ENCODE measurements at places on chromosomes 6 and 20.

GRCh38 chr6:26045928-26046368 lies 41.3 kb upstream of the HFE start:
- DNase-seq = no peak

GRCh38 chr20:56986931-56987720 lies 279.3 kb downstream of the BMP7 start:
- DNase-seq = no peak

GRCh38 chr20:14717134-14717999 lies 380.0 kb upstream of the FLRT3 start:
- DNase-seq = no peak

GRCh38 chr6:95576218-95576997 lies 927 bp upstream of the MANEA start:
- no peak for DNase-seq

- DNase-seq = no peak
Measured at GRCh38 chr6:30748851-30749540, 4.6 kb upstream of the IER3 start.

DNA sequence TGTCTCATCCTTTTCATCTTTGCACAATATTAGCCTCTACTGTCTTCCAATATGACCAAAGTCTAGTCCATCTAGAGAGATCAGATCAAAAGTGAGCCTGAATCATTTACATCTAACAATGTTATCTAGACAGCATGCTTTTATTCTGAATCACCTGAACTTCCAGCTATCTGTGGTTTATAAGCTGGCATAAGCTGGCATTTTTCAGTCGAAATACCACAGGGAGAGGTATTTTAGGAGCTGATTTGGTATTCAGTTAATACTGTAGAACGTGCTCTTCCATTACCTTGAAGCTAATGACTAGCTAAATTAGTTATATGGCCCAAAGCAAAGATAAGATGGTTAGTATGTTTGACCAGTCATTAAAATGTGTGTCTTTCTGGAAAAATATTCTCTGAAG lies 188.3 kb upstream of the AGPAT4 start:
- DNase-seq = no peak

DNA sequence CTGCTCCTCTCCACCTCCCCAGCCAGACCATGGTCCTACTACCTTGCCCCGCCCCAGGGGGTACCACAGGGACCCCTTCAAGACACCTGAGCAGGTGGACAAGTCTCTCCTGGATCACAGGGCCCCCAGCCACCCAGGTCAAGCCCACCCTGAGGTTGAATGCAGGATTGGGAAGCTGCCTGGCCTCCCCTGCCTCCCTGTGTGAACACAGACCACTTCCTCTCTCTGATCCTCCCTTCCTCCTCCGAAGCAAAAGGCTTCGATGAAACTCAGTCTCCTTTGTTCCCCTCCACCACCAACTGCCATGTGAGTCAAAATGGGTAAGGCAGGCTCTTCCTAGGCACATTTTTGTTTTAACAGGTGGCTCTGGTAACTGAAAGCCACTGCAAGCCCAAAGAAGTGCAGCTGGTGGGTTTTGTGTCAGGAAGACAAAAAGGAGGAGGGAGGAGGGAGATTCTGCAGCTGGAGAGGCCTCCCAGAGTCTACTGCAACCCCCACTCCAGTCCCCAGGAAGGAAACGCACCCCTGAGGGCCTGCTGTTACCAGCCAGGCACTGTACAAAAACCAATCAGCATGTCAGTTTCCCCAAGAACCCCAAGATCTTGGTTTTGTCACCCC lies 5.4 kb downstream of the ADA start:
- no peak for DNase-seq

DNA sequence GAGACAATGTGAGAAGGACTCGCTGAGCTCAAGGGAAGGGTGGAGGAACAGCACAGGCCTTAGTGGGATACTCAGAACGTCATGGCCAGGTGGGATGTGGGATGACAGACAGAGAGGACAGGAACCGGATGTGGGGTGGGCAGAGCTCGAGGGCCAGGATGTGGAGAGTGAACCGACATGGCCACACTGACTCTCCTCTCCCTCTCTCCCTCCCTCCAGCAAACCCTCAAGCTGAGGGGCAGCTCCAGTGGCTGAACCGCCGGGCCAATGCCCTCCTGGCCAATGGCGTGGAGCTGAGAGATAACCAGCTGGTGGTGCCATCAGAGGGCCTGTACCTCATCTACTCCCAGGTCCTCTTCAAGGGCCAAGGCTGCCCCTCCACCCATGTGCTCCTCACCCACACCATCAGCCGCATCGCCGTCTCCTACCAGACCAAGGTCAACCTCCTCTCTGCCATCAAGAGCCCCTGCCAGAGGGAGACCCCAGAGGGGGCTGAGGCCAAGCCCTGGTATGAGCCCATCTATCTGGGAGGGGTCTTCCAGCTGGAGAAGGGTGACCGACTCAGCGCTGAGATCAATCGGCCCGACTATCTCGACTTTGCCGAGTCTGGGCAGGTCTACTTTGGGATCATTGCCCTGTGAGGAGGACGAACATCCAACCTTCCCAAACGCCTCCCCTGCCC lies 1.7 kb downstream of the TNF start:
- no peak for DNase-seq

DNA sequence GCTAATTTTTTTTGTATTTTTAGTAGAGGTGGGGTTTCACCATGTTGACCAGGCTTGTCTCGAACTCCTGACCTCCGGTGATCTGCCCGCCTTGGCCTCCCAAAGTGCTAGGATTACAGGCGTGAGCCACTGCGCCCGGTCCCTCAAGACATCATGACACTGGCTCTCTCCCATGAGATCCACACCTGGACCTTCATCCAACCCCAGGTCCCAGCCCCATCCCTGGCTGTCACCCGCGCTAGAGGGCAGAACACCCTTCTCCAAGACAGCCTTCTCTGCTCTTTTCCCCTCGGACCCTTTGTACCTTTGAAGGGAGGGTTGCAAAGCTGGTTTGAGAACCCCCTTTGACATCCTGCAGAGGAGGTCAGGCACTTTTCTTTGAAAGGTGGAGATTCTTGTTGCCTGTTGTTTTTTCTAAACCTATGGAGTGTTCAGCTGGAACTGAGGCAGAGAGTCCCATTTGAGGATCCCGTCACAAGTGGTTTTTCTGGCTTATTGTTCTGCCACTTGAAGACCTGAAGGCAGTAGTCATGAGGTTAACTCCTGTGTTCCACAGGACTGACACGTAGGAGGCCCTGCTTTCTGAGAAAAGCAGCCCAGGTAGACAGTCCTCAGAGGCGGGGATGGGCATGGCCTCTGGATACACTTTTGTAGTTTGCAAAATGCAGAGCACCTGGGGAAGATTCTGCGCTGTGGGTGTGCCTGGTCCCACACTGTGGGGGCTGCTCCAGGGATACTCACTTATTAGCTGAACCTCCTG lies 171.1 kb upstream of the SNX9 start:
- DNase-seq = no peak

- peak; percentile 3 for DNase-seq
Measured at GRCh38 chr6:62775427-62776022, 435.7 kb upstream of the FKBP1C start.

DNA sequence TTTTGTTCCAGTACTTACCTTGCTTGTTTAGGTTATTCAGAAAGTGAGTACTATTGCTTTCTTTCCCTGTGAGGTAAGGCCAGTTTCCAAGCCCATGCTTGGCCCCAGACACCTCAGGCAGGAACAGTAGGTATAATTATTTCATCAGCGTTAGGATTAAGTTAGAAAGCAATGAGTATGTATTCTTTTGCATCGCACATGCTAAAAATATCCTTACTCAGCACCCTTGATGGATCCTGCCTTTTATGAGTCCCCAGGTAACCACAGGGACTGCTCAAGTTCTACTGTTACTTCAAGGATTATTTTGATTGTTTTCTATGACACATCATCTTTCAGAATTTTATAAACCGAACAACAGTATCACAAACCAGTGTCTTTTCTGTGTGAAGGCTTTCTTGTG lies 128.9 kb downstream of the FARS2 start:
- DNase-seq = no peak

DNA sequence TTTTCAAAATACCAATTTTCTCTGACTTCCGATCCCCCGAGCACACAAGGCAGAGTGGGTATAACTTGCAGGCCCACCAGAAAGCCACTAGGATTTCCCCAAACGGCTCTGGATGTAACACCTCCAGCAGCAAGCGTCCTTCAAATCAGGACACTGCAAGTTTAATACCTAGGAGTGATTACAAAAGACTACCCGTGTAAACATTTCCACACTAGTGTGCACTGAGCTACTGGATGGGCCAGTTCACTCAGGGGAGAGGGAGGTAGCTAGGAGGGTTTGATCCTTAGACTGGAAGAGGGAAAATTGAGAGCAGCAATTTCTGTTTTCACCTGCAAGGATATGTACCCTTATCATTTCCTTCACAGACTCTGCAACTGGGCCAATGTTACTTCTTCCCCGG lies 91.8 kb upstream of the AGPAT4 start:
- no peak for DNase-seq

GRCh38 chr6:11767458-11767857 lies 11.1 kb downstream of the ADTRP start:
- DNase-seq = no peak

GRCh38 chr20:24494460-24494920 lies 25.1 kb downstream of the SYNDIG1 start:
- DNase-seq = no peak

- no peak for DNase-seq
Measured at GRCh38 chr6:131635384-131636340, 1.4 kb upstream of the ENPP3 start.

DNA sequence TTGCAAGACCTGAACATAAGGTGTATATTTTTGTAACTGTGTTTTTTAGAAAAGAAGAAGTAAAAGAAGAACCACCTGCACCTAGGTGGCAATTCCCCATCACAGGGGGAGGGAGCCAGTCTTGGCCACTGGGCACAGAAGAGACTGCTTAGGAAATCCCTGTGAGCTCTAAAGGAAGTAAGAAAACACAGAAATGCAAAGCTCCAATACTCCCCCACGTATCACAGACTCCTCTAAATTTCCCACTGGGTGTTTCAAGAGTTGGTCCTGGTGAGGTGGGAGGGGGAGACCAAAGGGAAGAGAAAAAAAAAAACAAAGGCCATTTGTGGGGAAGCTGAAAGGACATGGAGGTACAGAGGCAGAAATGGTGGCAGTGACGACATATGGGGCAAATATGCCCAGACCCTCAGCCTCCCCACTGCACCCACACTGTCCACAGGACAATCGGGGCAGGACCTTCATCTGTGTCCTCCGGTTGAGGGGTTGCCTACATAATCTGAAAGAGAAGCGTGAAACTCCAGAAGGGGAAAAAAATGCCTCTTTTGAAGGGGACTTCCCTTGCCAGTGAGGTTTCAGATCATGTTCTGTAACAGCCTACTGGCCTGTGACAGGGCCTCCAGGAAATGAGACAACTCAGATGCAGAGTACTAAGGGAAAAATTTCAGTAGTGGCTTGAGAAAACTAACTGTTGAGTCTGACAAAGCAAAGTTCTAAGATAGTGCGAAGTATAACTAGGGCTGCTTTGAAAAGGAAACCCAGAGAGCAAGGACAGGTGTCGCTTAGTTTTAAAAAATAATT lies 226.2 kb upstream of the MARCKS start:
- no peak for DNase-seq

DNA sequence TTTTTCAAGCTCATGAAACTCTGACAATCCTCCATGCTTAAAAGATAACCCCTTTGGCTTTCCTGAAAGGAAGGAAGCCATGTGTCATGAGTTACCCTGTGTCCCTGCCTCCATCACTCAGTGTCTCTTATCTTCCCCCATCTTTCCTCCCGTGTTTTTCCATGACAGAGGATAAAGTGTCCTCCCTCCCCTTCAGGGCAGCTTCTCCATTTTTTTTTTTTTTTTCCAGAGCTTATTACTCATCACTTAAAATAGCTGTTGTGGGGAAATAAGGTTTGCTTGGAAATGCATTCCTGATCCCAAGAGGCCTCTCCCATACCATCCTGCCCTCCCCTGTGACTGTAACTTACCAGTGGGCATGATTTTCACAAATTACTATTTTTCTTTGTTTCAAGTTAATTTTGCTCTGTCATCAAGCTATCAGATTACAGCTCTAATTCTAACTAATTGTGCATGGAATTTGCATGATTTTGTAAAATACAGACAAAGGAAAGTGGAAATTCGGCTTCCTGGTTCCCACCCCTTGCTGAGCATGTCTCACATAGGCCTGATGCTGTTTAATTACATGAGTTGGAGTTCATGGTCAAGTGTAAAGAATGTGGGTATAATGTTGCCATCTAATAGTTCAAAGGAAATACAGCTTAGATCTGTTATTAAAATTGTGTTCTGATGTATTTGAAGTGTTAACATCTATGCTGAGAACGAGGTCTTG lies 614.5 kb upstream of the FLRT3 start:
- DNase-seq = no peak
